Cerebellar nuclear complex (tissue), 1 donor: ENCODE measurements at places on chromosomes 11 and 22.

GRCh38 chr22:40332319-40332781, 13.9 kb upstream of the ADSL start:
- DNase-seq = no peak

DNA sequence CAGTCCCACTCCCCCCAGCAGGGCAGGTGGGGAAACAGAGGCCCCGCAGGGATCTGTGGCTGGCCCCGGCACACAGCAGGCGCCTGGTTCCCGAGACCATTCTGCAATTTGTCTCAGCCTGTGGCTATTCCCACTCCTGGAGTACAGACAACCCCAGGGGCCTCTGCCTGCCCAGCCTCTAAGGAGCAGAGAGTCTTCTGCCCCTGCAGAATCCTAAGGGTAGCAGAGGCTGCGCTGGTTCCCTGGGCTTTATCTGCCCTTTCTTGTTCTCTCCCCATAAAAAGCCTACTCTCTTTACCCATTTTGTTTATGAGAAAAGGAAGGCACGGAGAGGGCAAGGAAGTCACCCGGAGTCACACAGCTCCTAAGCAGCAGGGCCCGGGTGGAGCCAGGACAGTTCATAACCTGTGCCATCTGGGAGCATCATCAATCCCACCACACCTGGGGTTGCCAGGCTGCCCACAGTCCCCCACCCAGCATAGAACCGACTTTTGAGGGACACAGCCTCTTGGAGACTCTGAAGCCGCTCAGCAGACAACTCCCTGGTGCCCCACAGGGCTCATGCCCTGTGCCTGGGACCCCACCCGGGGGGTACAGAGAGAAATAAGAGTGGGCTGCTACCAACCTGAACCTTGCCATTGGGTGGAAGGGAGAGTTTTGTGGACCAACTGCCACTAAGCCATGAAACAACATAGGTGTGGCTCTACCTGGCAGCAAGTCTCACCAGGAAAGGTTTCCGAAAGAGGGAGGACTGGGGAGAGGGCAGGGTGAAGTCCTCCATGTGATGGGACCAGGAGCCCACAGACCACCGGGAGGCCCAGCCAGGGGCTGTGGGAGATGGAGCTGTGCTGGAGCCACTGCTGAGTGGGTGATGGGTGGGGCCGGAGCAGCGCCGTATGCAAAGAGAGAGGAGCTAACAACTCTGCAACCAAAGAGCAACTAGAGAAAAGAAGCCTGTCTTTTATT, 17.2 kb upstream of the LINC01488 start:
- no peak for DNase-seq

- DNase-seq = no peak
Measured at GRCh38 chr11:2950825-2951224, 21.6 kb upstream of the PHLDA2 start.

GRCh38 chr11:134468796-134469195, 56.8 kb upstream of the B3GAT1 start:
- no peak for DNase-seq

- no peak for DNase-seq
Measured at GRCh38 chr11:103367650-103368049, 258.4 kb downstream of the DYNC2H1 start.

- DNase-seq = no peak
Measured at GRCh38 chr11:76501526-76502202, 56.8 kb downstream of the EMSY start.

- no peak for DNase-seq
Measured at GRCh38 chr22:17074648-17075002, 10.2 kb upstream of the IL17RA start.

- DNase-seq = no peak
Measured at GRCh38 chr11:32571039-32571438, 12.6 kb upstream of the EIF3M start.

- DNase-seq = no peak
Measured at GRCh38 chr22:36102995-36103394, 57.6 kb downstream of the APOL3 start.

DNA sequence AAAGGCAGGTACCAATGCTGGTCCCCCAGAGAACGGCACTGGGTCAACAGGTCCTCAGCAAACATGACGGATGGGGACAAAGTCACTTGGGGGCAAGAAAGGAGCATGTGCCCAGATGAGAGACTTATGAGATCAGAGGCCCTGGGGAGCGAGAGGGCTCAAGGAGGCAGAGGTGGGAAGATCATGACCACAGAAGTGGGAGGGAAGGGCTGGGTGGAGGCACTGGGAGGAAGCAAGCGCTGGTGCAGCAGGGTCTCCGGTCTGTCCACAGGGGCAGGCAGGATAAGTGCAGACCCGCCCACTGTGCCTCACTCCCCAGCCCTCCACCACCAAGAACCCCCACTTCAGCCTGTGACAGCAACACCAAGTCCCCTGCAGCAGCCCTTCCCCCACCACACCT, 10.9 kb downstream of the ELFN2 start:
- no peak for DNase-seq

DNA sequence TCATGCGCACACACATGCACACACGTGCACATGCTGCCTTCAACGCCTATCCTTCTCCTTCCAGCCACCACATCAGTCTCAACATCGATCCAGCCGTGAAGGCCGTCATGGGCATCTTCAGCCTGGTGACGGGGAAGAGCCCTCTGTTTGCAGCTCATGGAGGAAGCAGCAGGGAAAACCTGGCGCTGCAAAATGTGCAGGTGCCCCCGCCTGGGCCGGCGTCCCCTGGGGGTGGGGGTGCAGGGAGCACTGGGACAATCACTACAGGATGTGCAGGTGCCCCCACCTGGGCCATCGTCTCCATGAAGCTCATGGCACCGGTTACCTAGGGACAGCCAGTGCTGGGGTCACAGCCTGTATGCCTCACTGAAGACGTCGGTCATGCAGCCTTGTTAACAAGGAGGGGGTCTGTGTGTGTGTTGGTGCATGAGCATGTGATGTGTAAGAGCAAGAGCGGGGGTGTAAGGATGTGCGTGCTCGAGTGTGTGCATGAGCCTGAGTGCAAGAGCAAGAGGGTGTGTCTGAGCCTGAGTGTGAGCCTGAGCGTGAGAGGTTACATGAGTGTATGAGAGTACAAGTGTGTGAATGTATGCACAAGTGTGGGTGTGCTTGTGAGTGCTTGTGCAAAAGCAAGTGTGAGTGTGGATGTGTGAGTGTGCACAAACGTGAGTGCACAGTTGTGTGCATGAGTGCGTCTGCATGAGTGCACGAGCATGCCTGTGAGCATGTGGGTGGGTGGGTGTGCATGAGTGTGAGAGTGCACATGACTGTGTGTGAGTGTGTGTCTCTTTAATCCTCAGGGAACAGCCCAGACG, 31.5 kb downstream of the NADSYN1 start:
- no peak for DNase-seq

DNA sequence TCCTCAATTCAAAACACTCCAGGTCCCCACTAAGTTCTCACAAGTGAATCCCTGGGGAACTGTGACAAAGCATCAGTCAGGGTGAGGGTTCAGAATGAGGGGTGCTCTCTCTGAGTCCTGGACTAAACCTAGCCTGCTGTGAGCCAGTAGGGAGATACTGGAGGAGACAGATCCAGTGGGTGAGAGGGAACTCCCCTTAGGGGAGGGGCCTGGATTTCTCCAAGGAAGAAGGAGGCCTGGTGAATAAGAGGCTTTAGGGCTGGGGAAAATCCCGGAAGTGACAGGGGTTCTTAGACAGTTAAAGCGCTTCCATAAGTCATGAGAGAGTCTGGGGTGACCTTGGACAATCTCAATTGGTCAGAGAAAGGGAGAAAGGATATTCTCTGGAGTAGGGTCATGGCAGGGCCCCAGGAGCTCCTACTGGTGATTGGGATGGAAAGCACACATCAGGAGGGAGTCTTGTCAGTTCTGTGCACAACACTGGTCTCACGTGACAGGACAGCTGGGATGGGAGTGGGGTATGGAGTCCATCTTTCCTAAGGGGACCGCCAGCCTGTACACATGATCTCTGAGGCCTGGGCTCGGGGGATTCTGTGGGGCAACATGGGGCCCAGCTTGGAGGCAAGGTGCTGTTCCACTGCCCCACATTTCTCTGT, 1.5 kb downstream of the TBC1D10A start:
- DNase-seq = no peak

DNA sequence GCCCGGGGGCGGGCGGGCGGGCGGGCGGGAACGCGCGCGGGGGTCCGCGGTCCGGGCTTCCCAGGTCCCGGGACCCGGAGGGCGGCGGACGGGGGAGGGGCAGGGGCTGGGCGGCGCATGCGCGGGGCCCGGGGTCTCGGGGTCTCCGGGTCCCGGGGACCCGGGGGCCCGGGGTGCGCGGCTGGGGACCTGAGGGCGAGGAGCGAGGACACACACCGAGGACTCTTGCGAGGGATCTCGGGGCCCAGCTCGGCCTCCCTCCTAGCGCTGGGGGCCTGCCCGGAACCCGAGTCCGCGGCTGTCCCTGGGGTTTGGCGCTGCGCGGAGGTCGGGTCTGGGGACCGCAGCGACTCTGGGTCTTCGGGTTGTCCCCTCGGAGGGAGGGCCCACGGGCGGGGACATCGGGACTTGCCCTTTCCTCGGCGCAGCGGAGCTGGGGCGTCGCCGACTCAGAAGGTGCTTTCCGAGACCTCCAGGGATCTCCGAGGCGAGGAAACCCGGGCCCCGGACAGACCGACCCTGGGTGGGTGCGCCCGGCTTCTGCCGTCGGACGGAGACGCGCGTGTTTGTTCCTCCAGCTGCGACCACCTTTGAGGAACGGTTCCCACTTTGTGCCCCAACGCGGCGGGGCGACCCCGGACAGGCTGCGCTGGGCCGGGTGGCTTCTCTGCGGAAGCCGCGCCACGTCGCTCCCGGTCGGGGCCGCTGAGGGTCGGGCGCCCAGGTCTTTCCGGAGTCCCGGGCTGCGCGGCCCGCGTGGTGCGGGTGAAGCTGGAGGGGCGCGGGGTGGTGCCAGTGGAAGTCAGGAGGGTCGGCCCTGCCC, 540 bp downstream of the PPARA start:
- no peak for DNase-seq

DNA sequence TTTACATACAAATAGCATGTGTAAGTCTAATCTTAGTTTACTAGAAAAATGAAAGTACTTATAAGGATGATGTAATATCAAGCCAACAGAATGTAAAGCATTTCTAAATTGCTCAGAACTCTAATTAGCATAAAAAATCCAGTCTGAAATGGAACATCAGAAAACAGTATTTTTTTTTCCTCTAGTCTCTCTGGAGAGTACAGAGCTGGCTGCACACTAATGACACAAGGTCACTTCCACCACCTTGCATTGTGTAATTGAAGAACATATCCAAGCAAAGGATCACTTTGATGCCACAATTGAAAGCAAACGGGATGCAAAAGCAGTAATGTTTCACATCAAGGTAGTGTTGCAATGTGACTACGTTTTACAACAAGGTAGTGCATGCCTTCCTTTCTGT, 548.0 kb upstream of the LUZP2 start:
- DNase-seq = no peak

GRCh38 chr11:10844356-10844755, 13.5 kb downstream of the ZBED5 start:
- no peak for DNase-seq

- no peak for DNase-seq
Measured at GRCh38 chr11:124870430-124870829, 5.2 kb downstream of the ROBO3 start.
